ENCODE measurements at places on chromosomes 16 and 17.

GRCh38 chr16:80990577-80990976 lies 16.1 kb downstream of the CMC2 start:
- DNase-seq, result no peak

- DNase-seq, result no peak
These were observed 223.0 kb downstream of the GSG1L start for GRCh38 chr16:27840311-27841060.

- no peak for DNase-seq
These were observed 31.9 kb upstream of the HOXB13 start for GRCh38 chr17:48760411-48760810.

- peak; percentile 92 for DNase-seq
These were observed at the start of gene CYBA for GRCh38 chr16:88650749-88651275. TSS of gene CYBA (minus strand) at chr16:88651053. CDS start at chr16:88651013, 40 bp downstream.

GRCh38 chr17:16888413-16889087 lies 83.4 kb downstream of the TNFRSF13B start:
- no peak for DNase-seq

DNA sequence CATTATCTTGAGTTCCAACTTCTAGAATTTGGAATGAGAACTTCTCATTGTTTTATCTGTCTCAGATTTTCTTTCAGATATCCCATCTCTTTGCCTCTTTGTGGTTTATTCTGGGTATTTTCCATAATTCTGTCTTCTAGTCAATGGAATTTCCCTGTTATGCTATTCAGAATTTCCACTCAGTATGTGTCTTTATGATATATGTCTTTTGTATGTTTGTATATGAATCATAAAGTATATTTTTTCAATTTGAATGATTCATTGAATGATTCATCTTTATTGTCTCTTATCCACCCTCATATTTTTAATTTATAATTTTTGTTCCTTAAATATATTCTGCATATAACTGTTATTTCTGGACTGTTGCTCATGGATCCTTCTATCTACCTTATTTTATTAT lies 729.7 kb upstream of the GOT2 start:
- DNase-seq, result no peak

DNA sequence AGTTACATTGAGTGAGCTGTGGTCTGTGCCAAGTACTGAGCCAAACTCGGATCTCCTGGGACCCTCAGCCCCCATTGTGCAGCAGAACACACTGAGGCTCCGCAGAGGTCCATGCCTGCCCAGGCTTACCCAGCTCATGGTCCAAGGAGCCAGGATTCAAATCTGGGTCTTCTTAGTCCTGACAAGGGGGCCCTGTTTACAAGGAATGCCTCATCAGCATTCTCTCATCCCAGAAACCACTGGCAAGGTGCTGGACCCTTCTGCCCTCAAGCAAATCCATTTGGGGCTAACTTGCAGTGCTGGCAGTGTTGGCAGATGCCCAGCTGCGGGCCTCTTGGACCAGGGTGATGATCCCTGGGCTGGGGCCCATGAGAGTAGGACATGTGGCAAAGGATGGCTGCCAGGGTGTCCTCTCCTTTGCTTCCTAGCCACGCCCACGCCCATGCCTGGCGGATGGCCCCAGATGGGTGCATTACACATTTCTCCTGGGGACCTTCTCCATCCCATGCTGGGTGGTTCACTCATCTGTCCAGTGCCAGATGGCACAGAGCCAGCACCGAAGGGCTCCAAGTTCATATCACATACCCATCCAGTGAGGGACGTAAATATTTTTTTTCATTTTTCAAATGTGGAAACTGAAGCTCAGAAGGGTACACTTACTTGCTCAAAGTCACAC lies 117.7 kb downstream of the CMIP start:
- DNase-seq, result no peak

DNA sequence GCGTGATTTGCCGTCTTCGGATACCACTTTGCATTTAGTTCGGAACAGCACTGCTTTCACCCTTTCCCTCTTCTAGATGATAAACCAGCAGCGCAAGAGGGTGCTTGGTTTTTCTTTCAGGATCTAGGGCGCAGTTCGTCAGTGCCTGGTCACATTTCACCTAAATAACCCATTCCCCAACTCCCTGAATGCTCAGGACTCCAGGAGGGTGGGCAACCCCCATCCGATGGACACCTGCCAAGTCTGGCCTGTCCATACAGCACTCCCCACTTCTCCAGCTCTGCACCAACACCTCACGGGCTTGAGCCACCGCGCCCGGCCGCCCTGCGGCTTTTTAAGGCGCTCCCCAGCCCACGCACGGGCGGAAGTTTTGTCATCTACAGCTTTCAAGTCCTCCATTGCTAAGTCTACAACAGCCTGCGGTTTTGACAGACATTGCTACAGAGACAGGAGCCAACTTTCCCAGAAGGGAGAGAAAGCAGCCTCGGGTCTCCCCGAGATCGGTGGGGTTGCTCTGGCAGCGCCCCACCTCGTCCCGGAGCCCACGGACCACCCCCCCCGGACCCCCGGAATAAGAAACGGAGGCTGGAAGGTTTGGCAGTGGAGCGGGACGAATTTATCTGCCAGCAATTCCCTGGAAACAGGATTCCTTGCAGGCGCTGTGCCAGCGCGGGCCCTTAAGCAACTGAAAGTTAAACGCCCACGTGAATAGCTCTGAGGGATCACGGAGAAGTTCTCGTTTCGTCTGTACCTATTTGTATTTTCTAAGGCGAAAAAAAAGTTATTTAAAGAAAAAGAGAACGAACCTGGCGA lies 38.6 kb upstream of the SLFN13 start:
- DNase-seq, result peak; percentile 75

DNA sequence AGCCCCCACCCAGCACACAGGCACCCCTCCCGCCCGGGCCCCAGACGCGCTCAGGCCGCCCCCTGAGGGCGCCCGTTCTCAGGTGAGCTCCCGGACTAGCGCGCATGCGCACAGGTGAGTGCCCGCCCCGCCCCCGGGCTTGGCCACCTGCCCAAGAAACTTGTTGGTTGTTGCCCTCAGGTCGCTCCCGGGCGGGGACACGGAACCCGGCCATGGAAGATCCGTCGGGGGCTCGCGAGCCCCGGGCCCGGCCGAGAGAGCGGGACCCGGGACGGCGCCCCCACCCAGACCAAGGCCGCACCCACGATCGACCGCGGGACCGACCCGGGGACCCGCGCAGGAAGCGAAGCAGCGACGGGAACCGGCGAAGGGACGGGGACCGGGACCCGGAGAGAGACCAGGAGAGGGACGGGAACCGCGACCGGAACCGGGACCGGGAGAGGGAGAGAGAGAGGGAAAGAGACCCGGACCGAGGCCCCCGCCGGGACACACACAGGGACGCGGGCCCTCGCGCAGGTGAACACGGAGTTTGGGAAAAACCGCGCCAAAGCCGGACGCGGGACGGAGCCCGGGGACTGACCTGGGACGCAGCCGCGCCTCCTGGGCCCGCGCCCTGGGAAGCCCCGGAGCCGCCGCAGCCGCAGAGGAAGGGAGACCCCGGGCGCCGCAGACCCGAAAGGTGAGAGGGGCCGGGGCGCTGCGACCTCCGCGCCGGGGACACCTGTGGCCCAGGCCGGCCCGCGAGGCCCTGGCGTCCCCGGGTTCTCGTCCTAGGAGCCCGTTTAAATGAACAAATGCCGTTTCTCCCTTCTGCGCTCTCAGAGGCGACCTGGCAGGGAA lies at the start of gene MARVELD3:
MARVELD3 (plus strand) TSS at position 167 of the 840 bp plus-strand sequence; CDS start at position 213, 46 bp downstream.
- peak; percentile 48 for DNase-seq

GRCh38 chr16:667113-667779 lies 686 bp upstream of the RHOT2 start:
- DNase-seq, result no peak

GRCh38 chr17:50931144-50931908 lies 65.2 kb upstream of the TOB1 start:
- peak; percentile 62 for DNase-seq

DNA sequence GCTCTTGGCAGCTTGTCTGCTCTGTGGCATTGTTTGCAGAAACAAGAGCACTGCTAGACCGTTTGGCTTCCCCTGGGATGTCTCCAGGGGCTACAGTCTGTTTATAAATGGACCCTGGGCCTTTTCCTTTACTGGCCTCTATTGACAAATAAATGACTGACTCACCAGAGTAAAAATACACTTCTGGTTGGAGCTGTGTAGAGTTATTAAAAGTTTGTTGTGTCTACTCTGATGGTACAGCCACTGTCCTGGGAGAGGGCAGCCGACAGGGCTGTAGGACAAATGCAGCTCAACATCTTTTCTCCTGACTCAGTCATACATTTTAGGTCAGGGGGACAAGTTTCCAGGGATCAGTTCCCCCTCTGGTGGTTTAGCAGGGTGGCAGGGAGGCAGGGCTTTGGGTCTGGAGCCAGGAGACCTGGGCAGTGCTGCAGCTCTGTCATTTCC lies 30.0 kb downstream of the FOXL1 start:
- no peak for DNase-seq

DNA sequence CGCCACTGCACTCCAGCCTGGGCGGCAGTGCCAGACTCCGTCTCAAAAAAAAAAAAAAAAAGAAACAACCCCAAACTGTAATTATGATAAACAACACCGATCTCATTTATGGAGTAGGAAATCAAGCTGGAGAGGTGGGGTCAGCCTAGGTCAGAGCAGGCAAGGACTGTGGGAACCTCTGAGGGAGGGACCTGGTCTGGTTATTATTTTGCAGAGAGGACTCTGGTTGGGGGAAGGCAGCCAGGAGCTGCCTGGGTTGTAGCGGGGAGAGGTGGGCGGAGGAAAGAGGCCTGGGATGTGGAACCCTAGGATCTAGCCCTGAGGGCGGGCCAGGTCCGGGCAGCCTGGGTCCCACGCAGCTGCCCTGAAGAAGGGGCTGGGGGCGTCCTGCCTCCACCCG lies 10.9 kb upstream of the HS3ST6 start:
- peak; percentile 39 for DNase-seq

DNA sequence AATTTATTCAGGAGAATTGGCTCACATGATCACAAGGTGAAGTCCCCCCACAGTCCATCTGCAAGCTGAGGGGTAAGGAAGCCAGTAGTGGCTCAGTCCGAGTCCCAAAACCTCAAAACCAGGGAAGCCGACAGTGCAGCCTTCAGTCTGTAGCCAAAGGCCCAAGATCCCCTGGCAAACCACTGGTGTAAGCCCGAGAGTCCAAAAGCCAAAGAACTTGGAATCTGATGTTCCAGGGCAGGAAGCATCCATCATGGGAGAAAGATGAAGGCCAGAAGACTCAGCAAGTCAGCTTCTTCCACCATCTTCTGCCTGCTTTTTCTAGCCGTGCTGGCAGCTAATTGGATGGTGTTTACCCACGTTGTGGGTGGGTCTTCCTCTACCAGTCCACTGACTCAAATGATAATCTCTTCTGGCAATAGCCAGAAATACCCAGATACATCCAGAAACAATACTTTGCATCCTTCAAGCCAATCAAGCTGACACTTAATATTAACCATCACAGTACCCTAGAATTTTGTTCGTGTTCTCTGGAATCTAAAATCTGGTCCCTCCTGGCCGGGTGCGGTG lies 40.4 kb downstream of the TMEM114 start:
- DNase-seq, result no peak

- peak; percentile 54 for DNase-seq
These were observed 57.7 kb downstream of the CMC2 start for GRCh38 chr16:80948886-80949493.

DNA sequence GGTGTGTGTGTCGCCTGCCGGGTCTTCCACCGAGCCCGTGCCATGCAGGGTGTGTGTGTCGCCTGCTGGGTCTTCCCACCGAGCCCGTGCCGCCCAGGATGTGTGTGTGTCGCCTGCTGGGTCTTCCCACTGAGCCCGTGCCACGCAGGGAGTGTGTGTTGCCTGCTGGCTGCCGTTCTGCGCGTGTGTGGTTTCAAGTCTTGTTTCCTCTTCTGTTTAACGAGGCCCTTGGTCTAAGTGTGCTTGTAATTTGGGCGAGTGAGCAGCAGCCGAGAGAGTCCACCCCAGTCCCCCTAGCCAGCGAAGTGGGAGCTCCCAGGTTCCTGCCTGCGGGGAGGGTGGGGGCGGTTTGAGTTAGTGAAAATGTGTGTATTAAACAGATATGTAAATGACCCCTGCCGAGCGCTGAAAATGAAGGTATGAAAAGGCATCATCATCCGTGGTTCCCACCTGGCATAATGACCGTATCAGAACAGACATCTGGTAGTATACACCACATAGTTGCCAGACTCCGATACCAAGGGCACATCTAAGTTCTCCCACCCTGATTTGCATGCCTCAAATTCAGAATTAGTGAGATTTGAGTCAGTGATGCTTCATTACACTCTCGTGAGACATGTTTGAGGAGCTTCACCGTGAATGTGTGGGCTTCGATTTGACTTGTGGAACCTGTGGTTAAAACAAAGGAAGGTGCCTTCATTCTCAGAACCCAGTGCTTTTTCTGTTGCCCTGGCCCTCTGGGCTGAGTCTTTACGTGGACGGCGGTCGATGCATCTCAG lies 114.5 kb upstream of the CHMP6 start:
- peak; percentile 65 for DNase-seq

GRCh38 chr16:81243942-81244341 lies 5.5 kb downstream of the BCO1 start:
- no peak for DNase-seq

- DNase-seq, result peak; percentile 35
These were observed 959 bp downstream of the SSH2 start for GRCh38 chr17:29929006-29929532.

GRCh38 chr17:82321947-82322466 lies 4.6 kb upstream of the CD7 start:
- DNase-seq, result no peak

- peak; percentile 54 for DNase-seq
These were observed at the start of gene ZDHHC1 for GRCh38 chr16:67415872-67416793. TSS of gene ZDHHC1 (minus strand) at chr16:67416477. CDS start at chr16:67407775, 8,702 bp downstream.

GRCh38 chr17:29039764-29040598 lies 3.0 kb upstream of the PIPOX start:
- no peak for DNase-seq

DNA sequence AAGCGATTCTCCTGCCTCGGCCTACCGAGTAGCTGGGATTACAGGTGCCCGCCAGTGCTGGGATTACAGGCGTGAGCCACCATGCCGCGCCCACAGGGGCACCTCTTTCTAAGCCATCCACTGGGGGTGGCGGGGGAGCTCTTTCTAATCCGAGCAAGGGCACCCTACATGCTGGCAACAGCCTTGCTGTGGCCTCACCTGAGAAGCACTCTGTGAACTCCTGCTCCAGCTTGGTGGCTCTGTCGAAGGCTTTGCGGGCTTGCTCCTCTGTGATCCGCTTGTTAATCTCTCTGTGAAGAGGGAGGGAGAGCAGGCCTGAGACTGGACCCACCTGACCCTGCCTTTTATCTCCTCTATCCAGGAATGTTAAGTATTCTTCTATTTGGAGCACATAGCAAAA lies 11.9 kb upstream of the ASGR1 start:
- peak; percentile 13 for DNase-seq

GRCh38 chr16:12871784-12872183 lies 29.6 kb upstream of the SHISA9 start:
- DNase-seq, result no peak

- no peak for DNase-seq
These were observed at the start of gene ATP2C2 for GRCh38 chr16:84368308-84368996. TSS of gene ATP2C2 (plus strand) at chr16:84368538. CDS start at chr16:84368616, 78 bp downstream.
